ENCODE measurements at places on chromosomes 1 and 21. TPM values are rescaled to one million over a fixed set of nuclear protein-coding genes. Genes with fewer than 3 reads are reported as not detected.
A peak's percentile ranks its signal among the peaks of the same experiment; 100 is the strongest.

The IFI44L gene
- total RNA-seq: 2.8 TPM

The IQGAP3 gene
- total RNA-seq: 5.7 TPM

The MFSD2A gene
- total RNA-seq: 6.9 TPM

The C4BPA gene
- not detected for total RNA-seq

The DNAJC6 gene
- total RNA-seq: 3.3 TPM

The NBPF11 gene
- 4.2 TPM for total RNA-seq

The LCE2B gene
- not detected for total RNA-seq

- no peak for DNase-seq
Observed at GRCh38 chr1:158563853-158564252, 6.5 kb downstream of the OR6P1 start.

- DNase-seq: no peak
Observed at GRCh38 chr1:153942766-153943549, 3.6 kb downstream of the DENND4B start.

- no peak for DNase-seq
Observed at GRCh38 chr1:35215346-35215745, 22.4 kb upstream of the SFPQ start.

- DNase-seq: no peak
Observed at GRCh38 chr1:45216861-45217260, 10.5 kb upstream of the ZSWIM5 start.

GRCh38 chr21:45270306-45270821 lies 17.3 kb downstream of the POFUT2 start:
- DNase-seq: no peak

- peak; percentile 88 for DNase-seq
Observed at GRCh38 chr1:28437924-28438699, 67.7 kb upstream of the RCC1 start.

GRCh38 chr21:35473496-35473895 lies 424.4 kb upstream of the RUNX1 start:
- no peak for DNase-seq

- no peak for DNase-seq
Observed at GRCh38 chr1:93178418-93178817, 1.8 kb downstream of the TMED5 start.

- no peak for DNase-seq
Observed at GRCh38 chr1:186275822-186276221, 99.2 kb downstream of the TPR start.

DNA sequence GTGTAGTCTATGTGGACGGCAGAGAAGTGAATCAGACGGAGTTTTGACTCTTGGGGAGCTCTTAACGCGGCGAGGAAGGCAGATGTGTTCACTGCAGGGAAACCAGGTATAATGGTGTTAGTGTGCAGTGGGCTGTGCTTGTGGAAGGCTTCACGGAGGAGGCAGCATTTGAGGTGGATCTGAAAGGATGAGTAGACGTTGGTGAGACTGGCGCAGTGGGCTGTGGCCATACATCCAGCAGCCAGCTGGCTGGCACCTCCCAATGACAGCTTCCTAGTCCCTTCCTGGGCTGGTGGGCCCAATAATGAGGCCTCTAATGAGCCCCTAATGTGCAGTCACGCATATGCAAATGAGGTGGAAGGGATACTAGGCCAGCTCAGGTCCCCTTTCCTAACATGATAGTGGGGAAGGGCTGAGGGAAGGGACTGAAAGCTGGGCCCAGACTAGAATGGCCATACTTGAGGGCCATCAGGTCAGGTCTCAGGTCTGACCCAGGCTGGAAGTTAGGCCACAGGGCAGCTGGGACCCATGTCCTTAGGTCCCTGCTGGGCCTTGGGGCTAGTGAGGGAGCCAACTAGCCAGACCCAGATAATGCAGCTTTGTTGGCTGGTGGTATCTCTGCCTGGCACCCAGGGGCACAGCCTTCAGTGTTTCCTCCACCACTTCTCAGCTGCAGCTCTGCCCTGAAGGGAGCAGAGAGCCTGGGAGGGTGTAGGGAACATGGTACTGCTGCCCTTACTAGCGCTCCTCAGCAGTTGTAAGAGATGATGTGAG lies 3.8 kb downstream of the MAP7D1 start:
- DNase-seq: no peak

DNA sequence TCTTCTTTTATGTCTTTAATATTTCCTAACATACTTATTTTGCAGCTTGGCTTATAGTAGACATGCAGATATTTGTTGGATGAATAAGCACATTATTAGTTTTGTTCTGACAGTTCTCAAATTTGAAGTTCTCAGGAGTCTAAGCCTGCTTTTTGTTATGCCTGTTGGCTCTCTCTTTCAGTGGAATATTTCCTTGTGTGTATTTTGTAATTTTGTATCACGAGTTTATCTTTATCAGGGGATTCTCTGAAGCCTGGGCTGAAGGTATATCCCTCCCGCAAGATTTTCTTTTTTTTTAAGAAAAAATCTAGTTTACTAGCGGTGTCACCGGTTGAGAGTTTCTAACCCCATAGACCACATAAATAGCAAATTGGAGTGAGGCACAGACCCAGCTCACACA lies 105.9 kb downstream of the RGL1 start:
- no peak for DNase-seq

- no peak for DNase-seq
Observed at GRCh38 chr1:18819986-18820790, 39.3 kb downstream of the TAS1R2 start.

GRCh38 chr1:41659903-41660302 lies 175.4 kb upstream of the EDN2 start:
- no peak for DNase-seq

DNA sequence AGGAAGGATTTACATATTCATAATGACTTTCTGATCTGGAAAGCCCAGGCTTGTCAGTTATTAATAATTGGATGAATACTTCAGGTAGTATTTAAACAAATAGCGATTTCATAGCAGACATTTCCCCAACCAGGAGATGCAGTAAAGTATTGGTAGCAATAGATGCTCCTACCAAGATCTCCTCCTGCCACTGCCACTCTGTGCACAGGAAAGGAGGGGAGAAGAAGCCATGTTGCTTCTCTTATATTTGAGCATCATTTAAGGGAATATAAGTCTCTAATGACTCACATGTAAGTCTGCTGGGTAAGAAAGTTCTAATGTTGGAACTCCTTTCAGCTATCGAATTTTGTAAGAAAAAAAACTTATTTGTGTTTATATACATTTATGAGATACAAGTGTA lies 420 bp upstream of the IFI16 start:
- no peak for DNase-seq

DNA sequence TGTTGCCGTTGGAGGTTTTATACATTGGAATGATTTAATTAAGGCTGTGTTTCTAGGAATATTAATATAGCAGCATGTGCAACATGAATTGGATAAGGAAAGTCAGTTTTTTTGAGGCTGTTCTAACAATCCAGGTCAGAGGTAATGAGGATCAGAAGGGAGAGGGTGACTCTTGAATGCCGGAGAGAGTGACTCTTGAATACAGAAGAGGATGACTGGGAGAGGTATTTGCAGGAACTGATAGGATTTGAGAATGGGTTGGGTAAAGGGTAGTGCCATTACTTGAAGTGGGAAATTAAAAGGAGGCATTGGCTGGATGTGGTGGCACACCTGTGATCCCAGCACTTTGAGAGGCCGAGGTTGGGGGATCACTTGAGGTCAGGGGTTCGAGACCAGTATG lies 55.6 kb upstream of the MACF1 start:
- DNase-seq: no peak

- DNase-seq: no peak
Observed at GRCh38 chr1:84422909-84423308, 24.6 kb downstream of the DNASE2B start.

All from glomerular endothelial cell (primary cell).